NCI-H526 (cell line): ENCODE measurements at places on chromosomes 12 and 14.

- no peak for DNase-seq
Measured at GRCh38 chr12:53624956-53625355, 1.2 kb downstream of the ATF7 start.

DNA sequence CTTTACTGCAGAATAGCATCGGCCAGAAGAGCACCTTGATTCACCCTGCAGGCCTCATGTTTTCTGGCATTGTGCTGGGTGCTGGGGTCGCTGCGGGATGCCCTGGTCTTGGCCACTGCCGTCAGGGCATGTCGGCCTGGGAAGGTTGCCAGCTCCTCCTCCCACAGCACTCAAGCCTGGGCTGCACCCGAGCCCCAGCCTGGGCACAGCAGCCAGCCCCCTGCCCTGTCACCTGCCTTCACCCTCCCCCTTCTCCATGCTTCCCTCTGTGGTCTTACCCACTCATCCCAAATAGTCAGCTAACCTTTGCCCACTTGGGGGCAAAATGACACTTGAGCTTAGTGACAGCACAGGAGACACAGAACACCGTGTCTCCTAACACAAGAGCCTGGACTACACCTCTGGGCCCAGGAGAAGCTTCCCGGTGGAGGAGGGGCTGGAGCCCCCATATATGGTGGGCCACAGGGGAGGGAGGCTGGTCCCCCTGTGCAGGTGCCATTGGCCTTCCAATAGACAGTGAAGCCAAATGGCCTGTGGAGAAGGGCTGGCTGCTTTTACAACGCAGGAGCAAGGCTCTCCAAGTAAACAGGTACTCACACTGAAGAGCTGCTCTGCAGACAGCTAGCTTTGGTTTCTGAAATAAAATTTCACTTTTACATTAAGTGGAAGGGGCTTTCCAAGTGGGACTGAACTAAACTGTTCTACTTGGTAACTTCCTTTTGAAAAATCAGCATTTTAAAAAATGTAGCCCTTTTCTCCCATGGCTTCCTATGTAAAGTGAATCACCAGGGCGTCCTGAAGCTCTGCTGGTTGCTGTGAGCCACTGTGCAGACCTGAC is 51.2 kb upstream of the AMN start:
- DNase-seq, result no peak

GRCh38 chr14:67943947-67944346 is 124.4 kb downstream of the RAD51B start:
- peak; percentile 90 for DNase-seq

DNA sequence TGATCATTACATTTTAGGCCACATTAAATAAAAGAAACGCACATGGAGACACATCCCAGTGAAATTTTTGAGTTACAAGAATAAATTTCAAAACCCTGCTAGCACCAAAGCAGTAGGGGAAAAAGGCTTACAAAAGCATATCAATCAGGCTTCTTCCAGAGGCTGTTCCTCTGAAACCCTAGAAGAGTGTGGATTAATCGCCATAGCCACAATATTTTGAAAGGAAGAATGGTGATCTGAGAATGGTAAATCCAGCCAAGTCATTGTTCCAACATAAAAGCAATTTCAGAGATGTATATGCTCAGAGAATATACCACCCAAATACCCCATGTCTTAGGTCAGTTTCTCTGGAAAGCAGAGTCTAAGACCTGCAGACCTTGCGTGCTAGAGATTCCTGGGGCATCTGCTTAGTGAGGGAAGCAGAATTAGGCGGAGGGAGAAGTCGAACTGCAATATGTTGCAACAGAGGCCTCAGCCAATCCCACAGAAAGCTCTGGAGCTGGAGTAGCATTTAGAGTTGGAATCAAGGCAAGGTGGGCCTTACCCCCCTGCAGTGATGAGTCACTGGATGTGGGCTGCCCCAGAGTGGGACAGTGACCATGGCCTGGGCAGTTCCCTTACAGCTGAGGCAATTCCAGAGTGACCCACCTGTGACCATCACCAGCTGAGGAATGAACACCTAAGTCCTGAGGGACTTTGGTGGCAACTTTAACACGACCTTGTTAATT is 125.2 kb downstream of the NTF3 start:
- no peak for DNase-seq

GRCh38 chr14:68628605-68629310 is 164.1 kb downstream of the ZFP36L1 start:
- peak; percentile 81 for DNase-seq

DNA sequence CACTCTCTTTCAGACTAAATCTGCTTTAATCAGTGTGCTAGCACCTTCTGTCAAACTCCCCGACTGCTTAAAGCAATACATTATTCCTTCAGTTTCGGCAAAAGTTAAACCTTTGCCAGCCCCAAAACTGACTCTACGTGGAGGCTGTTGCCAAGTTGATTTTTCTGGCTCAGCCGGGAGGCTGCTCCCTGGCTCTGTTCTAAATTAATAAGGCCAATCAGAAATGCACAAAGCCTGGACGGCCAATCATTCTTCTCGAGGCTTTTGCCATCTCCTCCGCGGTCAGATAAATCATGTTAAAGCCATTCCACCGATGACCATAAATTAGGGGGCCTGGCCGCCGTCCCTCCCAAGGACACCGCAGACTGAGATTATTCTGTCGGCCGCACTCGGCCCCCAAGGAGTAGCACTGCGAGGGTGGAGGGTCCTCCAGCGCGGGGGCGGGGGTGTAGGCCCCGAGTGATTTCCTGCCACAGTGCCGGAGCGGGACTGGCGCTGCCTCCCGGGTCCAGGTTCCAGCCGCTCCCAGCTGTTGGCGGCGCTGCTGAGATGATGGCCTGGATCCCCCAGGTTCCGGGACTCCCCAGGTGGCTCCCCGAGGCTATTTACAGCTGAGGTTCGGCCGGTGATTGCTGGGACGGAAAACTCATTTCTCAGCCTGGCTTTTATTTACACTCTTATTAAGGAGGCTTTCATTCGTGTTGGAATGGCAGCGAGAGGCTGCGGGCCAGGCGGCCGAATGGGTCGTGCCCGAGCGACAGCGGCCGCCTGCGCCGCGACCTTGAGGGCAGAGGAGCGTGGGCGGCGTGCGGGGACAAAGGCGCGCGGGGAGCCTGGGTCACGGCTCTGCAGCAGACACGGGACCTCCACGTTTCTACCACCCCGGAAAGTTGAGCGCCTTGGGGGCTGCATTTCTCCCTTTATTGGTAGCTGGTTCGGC is 165.1 kb downstream of the MON2 start:
- DNase-seq, result no peak

DNA sequence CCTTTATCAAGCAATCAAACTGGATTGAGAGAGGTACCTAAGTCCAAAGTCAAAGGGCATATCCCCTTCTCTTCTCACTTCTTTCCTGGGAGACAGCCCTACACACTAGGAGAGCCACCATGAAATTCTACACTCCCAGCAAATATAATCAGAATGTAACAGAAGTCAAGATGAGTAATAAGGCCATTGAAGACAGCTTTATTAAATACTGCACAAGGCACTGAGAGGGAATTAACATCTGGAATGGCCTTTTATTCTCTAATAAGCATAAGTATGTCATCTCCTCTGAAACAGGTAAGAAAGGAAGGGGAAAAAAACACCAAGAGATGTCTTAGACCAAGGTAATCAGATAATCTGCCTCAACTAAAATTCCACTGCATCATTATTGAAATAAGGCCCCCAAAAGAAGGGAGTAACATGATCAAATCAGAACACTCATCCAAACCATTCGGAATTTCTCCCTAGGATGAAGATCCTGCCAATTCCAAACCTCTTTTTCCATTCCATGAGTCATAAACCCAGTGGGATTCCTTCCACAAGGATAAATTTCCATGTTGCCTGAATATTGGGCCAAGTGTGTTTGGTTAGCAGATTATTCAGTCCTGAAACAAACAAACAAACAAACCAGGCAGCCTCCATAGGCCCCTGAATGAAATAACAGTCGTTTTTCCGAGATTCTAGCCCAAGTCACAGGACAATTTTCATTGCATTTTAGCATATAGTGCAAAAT is 19.9 kb downstream of the SLC35F4 start:
- no peak for DNase-seq

DNA sequence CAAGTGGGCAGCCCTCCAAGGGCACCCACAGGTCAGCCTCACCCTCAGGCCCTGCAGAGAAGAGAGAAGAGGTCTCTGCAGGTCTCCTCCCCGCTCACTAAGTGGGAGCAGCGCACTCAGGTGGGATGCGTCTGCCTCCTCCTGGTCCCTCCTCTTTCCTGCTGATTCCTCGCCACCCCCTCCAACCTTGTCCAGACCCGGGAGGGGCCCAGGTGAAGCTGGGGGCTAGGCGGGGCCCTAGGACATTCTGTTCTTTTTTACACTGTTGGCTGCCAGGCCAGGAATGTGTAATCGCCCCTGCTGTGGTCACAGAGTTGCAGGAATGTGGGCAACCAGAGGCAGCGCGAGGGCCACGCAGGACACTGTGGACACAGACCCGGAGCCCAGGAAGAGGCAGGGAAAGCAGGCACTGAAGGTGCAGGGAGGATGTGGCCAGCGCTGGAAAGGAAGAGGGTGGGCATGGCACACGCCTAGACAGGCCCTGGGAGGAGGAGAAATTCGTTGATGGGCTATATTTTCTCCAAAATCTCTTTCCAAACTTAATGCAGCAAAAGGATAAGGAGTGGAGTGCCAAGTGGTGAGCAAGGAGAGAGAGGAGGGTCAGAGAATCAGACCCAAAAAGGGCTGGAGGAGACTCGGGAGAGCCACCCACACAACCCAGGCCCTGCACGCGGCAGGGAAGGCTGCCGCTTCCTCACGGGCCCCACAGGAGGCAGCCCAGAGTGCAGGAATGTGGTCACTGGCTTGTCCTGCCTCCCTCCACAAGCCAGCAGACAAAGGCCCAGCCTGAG is 911 bp upstream of the SCNN1A start:
- peak; percentile 47 for DNase-seq

- no peak for DNase-seq
Measured at GRCh38 chr12:93348575-93349435, 28.9 kb upstream of the NUDT4 start.

- no peak for DNase-seq
Measured at GRCh38 chr12:63064080-63064479, 86.9 kb downstream of the AVPR1A start.

DNA sequence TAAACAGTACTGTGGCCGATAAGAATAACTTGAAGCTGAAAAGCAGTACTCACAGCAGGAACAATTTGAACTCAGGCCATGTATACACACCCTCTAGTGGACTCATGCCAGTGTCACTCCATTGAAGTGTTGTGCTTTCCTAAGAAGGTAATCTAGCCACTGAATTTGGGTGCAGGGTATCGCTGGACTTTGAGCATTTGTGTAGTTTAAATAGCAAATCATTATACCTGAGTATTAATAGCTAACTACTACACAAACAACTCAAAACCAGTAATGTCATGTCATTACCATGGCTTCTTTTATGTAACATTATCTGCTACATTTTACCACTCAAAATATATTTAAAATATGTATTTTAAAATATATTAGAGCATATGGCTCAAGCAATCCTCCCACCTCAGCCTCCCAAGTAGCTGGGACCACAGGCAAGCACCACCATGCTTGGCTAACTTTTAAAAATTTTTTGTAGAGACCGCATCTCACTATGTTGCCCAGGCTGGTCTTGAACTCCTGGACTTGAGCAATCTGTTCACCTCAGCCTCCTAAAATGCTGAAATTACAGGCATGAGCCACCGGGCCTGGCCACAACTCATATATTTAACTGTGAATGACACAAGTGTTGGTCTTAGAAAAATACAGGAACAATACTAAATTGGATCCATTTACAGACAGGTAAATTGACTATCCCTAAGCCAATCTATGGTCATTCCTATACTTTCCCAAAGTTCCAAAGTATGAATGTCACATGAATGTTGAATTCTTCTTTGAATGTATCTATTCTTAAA is 25.6 kb upstream of the ARID4A start:
- DNase-seq, result no peak

DNA sequence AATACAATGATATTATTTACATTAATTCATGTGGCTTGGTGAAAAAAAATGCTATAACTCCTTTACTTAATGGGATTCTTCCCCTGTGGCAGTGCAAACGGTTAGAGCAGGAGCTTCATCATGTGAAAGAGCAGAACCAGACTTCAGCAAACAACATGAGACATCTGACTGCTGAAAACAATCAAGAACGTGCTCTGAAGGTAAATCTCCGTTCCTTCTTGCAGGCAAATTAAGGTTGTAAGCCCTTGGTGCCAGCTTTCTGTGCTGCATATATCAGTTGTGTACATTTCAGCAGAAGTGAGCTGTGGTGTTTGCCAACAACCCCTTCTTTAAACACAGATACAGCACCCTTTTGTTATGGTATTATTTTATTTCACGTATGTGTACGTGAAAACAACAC is 171.7 kb downstream of the MIPOL1 start:
- peak; percentile 71 for DNase-seq

GRCh38 chr14:72598306-72598705 is 295.6 kb downstream of the DPF3 start:
- peak; percentile 73 for DNase-seq

- no peak for DNase-seq
Measured at GRCh38 chr14:25001601-25002000, 48.3 kb downstream of the STXBP6 start.

DNA sequence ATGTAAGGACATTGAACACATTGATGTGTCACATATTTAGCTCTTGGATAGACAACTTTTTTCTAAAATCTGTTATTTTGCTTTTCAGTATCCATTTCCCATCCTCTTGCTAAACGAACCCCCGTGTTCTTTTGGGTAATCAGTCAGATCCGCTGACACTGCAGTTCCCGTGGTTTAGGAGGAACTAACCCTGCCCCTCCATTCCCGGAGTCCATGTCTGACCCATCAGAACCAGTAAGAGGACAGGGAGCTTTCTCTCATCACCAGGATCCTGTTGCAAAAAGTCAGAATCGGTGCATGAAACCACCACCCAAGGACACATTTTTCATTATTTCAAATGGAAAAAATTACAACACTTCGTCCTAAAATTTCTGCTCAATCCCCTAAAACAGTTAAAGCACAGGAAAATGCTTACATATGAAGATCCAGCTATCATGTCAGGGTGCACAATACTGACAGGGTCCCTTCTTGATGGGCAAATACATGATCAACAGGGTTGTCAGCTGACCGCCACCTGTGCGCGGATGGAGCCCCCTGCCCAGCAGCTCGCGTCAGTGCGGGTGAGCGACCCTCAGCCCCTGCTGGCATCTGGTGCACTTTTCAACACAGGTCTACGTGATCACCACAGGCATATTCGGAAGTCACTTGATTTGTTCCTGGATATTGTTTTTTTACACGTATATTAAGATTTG is 276.8 kb downstream of the ADGRD1 start:
- DNase-seq, result no peak

GRCh38 chr12:21379218-21379617 is 6.5 kb downstream of the IAPP start:
- DNase-seq, result no peak

DNA sequence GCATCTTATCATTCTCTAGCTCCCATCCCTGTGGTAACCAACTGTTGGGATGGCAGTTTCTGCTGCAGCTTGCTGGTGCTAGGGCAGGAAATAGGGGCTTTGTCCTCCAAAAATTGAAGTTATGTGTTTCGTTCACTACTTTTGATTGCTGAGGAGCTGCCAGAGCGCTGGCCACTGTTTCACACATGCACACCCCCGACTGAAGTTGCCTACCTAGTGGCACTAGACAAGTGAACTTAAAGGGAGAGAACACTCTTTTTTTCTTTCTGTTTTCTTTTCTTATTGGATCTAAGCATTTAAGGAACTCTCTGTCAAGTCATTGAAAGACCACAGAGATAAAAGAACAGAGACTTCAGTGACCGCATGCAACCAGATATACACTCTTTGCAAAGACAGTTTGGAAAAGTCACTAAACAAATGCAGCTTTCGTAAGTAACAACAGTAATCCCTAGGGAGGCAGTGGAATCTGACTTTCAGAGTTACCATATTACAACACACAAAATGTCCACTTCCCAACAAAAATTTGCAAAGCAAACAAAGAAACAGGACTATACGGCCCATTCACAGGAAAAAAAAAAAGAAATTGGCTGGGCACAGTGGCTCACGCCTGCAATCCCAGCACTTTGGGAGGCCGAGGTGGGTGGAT is 12.0 kb downstream of the TFCP2 start:
- peak; percentile 36 for DNase-seq
